ENCODE measurements at places on chromosomes 1 and 21. TPM values are rescaled to one million over a fixed set of nuclear protein-coding genes. Genes with fewer than 3 reads are reported as not detected.

ITSN1 gene
- total RNA-seq = 91.2 TPM

DNA sequence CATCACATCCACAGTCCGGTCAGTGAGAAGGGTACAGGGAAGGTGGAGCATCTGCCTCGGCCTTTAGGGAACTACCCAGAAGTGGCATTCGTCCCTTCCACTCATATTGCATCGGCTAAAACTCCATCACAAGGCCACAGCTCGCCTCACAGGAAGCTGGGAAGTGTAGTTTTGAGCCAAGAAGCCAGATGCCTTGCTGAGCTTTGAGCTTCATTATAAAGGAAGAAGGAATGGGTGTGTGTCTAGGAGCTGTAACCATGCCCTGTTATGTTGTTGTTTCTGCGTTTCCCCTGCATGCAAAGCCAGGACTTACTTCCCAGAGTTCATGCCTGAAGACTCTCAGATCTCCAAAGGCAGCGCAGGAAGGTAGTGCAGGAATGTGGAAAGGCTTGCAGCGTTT lies 61.1 kb downstream of the OPTC start:
- DNase-seq = no peak

FAM72B gene
- total RNA-seq = 8.0 TPM

DNA sequence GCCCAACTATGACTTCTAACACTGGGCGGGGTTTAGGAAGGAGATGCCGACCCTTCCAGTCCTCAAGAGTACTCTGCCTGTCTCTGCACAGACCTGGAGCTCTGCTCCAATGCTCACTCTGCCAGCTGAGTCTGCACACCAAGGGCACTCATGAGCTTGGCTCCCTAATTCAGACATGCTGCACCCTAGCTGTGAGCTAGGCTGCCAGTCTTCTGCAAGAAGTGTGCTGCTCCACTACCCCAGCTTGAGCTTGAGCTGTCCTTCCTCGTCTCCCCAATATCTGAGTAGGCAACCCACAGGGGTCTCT lies 13.2 kb downstream of the TP53BP2 start:
- peak; percentile 55 for DNase-seq

NTRK1 gene
- total RNA-seq = 1.6 TPM

Data from endodermal cell (in vitro differentiated cells).